ENCODE measurements at places on chromosomes 2 and 18.

DNA sequence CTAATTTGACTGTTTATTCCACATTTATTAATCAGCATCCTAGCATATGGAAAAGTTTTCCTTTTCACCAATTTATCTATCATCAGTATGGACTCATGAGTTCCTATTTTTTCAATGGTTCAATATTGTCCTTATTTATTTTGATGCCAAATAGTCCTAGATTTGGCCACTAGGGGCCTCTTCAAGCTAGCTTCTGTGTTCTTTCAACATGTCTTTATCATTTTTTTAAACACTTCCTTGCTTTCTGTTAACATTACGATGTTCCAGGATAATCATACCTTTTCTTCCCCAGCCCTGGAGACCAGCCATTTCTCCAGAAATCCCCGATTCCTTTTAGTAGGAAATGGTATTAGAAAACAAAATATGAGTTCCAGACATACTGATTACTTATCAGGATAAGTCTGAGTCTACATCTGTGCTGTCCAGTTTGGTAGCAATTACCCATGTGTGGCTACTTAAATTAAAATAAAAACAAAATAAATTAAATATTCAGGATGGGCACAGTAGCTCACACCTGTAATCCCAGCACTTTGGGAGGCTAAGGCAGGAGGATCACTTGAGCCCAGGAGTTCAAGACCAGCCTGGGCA is 70.6 kb downstream of the RPE start:
- DNase-seq = peak; percentile 74

- DNase-seq = peak; percentile 19
Measured at GRCh38 chr2:24635181-24635580, 144.1 kb downstream of the NCOA1 start.

- no peak for DNase-seq
Measured at GRCh38 chr2:222305516-222306392, 7.0 kb upstream of the PAX3 start.

DNA sequence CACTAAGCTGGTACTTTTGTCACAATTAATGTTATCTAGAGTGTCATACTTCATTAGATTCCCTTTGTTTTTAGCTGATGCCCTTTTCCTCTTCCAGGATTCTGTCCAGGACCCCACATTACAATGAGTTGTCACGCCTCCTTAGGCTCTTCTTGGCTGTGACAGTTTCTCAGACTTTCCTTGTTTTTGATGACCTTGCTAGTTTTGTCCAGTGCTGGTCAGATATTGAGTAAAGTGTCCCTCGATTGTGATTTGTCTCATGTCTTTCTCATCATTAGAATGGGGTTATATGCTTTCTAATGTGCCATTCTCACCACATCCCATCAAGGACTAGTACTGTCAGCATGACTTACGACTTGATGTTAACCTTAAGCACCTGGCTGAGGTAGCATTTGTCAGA is 162.3 kb downstream of the FHOD3 start:
- DNase-seq = no peak

DNA sequence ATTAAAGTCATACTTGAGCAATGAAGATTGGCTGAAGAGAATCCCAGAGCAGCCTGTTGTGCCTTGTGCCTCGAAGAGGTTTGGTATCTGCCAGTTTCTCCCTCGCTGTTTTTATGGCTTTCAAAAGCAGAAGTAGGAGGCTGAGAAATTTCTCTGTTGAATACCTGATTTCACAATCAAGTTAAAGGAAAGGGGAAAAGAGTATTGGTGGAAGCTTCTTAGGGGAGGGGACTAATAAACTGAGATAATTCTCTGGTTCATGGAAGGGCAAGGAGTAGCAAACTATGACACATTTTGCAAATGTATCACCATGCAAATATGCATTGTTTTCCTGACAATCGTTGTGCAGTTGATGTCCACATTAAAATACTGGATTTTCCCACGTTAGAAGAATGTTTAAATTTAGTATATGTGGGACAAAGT is at the start of gene IL1B:
TSS of gene IL1B (minus strand) at position 85 of the 423 bp plus-strand sequence. CDS start 550 bp downstream, outside the sequence.
- peak; percentile 6 for DNase-seq

- peak; percentile 12 for DNase-seq
Measured at GRCh38 chr2:216651351-216651881, 18.2 kb downstream of the IGFBP2 start.

- no peak for DNase-seq
Measured at GRCh38 chr2:232563580-232563979, 13.1 kb downstream of the EIF4E2 start.

DNA sequence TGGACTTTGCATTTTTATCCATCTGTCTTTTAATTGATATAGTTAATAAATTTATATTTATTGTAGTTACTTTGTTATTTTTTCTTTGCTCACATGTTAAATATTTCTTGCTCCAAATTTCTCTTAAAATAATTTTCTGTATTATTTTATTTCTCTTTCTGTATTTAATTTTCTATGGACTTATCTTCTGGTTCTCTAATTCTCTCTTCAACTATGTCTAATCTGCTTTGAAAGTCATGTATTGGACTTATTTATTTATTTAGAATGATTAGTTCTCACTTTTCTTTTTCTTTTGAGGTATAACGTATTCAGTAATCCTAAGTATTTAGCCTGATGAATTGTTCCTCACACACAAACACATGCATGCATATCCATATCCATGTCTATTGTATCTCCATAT is 53.1 kb downstream of the ASB1 start:
- DNase-seq = no peak

DNA sequence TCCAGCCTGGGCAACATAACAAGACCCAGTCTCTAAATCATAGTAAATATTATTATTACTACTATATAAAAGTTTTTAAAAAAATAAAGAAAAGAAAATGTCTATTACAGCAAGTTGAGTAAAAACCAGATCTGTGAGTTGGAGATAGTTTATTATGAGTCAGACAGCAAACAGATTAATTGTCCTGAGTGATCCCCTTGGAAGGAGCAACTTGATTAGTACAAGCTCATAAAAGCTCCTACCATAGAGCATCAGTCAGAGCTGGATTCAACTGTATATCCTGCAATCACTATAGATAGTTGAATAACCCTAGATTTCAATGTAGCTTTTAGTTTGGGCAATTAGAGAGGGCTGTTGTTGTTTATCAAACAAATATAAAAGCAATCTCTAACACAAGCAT is 84.1 kb downstream of the TRABD2A start:
- no peak for DNase-seq

- no peak for DNase-seq
Measured at GRCh38 chr2:158315000-158315399, 141.6 kb downstream of the CCDC148 start.

DNA sequence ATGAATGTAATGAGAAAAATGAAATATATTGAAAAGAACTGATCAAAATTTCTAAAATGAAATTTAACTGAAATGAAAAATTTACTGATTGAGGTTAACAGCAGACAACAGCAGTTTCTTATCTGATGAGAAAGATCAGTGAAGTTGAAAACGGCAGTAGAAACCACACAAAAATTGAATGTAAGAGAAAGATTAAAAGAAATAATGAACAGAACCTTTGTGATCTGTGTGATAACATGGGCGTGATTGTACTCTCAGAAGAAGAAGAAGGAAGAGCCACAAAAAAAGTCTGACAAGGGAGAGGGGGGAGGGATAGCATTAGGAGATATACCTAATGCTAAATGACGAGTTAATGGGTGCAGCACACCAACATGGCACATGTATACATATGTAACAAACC is 45.2 kb downstream of the FAM117B start:
- DNase-seq = no peak

GRCh38 chr2:11493282-11493681 is 27.3 kb upstream of the E2F6 start:
- no peak for DNase-seq

- DNase-seq = no peak
Measured at GRCh38 chr18:58009166-58009565, 34.9 kb upstream of the NEDD4L start.

DNA sequence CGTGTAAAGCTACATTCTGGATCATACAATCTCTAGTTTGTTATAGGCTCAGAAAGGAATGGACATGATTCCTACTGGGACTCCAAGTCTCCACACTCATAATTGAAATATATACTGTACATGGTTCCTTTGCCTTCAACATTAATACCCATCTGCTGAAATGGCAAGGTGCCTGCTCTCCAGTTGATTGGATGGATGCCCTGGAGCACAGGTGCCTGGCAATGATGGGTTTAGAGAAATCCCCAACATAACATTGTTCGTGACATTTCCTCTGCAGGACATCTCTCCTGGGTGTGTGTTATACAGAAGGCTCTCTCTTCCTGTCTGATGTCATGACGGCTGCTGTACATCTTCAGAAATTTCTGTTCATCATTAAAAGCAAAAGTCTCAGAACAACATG is 449.7 kb upstream of the CWC22 start:
- DNase-seq = no peak

DNA sequence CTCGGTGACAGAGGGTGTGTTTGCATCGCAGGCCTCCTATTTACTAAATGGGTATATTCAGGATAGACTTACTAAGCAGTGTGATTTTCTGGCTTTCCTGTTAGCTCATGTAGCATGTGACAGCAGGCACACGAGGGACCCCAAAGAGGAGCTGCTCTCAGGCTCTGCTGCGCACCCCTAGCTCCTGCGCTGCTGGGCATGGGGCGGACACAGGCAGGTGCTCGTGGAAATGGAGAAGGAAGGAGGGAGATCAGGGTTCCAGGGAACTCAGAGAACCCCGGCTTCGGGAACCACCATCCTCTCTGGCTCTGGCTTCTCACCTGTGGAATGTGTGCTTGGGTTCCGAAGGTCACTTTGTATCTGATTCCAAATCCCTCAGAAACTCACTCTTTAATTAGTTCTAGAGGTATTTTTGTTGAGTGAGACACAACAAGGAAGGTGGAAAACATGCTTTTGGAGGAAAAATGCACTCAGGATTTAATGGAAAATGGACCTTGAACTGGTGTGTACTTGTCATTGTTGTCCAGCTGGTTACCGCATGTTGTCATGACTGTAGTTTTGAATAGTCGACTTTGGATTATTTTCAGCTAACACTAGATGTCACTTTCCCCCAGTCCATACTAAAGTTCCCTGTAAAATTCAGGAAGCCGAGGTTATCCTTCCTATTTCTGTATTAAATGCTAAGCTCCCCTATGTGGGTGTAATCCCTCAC is 3.5 kb downstream of the SNTG2 start:
- peak; percentile 61 for DNase-seq

- DNase-seq = no peak
Measured at GRCh38 chr2:236867441-236868260, 218.0 kb upstream of the COPS8 start.

DNA sequence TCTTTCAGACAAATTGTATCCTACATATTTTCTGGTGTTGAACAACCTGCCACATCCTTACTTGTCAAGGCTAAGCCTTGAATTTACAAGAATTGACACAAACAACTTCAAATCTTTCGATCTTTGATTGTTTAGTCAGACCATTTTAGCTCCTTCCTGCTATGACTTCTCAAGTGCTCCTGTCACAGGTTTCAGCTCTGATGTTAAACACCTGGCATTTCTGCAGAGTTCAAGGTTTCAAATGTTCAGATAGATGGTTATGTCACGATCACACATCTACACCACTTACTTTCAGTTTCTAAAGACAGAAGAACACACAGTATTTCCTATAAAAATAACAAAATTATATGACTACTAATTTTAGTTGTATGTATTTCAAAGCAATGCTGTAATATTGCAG is 84.0 kb downstream of the RND3 start:
- no peak for DNase-seq

DNA sequence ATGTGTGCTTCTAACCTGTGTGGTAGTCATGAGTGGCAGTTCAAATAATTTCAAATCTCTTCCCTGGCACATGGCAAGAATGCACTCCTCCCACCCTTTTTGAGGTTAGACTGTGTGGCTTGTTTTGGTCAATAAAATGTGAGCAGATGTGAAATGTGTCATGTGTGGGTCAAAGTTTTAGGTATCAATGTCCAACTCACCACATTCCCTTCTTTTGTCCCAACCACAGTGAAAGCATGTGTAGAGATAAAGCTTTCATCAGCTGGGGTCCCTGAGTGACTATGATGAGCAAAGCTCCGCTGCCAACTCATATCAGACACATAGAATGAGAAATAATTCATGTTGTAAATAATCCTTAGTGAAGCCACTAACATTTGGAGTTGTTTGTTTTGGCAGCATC is 118.2 kb downstream of the PAX3 start:
- DNase-seq = no peak

DNA sequence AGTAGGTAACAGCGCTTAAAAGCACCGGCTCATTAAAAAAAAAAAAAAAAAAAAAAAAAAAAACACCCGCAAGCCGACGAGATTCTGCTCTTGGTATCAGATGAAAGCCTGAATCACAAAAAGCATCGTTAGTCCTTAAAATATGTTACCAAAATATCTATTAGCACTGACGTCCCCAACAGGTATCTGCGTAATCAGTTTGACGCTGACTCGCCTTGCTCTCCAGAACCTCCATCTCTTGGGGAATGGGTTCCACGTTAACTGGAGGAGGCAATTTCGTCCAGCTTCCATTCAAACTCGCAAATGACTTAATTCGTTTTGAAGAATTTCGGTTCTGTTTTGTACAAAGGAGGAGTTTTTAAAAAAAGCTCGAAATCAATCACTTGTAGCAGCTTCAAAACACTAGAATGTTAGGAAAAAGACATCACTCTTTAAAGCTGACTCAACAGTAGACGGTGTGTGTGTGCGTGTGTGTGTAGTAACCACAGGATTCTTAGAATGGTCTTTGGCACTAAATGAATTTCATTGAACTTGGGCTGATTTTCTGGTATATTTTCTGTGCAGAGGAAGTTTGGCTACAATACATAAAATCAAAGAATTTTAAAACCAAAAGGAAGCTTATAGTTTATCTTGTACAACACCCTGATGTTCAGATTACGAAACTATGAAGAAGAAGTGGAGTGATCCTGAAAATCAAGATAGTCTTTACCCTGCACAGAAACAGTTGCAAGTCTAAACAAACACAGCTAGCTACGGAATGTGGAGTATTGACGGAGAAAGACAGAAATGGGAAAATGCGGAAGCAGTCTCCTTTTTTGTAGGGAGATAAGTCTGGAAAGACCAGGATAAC is 1.1 kb upstream of the PGAP1 start:
- peak; percentile 57 for DNase-seq

- DNase-seq = no peak
Measured at GRCh38 chr2:166173263-166173662, 45.4 kb upstream of the SCN1A start.

DNA sequence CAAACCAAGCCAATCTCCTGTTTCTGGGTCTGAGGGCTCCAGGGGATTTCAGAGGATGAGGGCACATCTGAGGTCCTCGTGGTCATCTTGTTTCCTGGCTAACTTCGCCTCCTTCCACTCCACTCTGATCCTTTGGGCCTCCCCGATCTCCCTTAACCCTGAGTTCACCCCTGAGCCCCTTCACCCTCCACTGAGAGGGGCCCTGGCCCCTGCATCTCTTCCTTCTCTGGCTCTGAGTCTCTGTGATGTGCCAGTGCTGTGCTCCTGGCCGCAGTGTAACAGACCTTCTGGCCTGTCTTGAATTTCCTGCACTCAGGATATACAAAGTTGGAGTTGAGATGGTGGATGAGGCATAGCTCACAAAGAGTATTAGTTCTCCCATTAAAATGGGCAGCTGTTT is 84.7 kb upstream of the BOD1L2 start:
- no peak for DNase-seq

- no peak for DNase-seq
Measured at GRCh38 chr18:79884294-79884962, 67.0 kb downstream of the SLC66A2 start.

- no peak for DNase-seq
Measured at GRCh38 chr2:197673606-197674005, 1.8 kb downstream of the RFTN2 start.
